Activated T-cell treated with anti-CD3 and anti-CD28 coated beads, Interleukin-2, amount 50 U/mL, for 72 hours (primary cell): ENCODE measurements at places on chromosomes 2 and 18. TPM values are rescaled to one million over a fixed set of nuclear protein-coding genes. Genes with fewer than 3 reads are reported as not detected.

DNA sequence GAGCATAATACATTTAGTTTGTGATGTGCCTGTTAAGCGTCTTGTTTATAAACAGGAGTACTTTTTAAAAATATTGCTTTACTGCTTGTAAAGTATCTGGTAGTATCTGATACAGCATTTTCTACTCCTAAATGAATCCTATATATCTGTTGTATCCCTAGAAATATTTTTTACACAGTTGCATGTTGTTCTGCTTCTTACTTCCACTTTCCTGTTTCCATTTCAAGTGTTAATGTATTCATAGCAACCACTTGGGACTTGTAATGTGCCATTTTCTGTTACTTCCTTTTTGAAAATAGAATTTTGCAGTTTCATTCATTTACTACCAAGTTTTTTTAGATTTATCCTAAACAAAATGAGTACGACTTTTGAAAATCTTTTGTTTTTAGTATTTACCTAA lies 24.9 kb downstream of the CCNT2 start:
- DNase-seq: no peak

- DNase-seq: no peak
Observed at GRCh38 chr18:42548493-42548892, 567.0 kb downstream of the RIT2 start.

DNA sequence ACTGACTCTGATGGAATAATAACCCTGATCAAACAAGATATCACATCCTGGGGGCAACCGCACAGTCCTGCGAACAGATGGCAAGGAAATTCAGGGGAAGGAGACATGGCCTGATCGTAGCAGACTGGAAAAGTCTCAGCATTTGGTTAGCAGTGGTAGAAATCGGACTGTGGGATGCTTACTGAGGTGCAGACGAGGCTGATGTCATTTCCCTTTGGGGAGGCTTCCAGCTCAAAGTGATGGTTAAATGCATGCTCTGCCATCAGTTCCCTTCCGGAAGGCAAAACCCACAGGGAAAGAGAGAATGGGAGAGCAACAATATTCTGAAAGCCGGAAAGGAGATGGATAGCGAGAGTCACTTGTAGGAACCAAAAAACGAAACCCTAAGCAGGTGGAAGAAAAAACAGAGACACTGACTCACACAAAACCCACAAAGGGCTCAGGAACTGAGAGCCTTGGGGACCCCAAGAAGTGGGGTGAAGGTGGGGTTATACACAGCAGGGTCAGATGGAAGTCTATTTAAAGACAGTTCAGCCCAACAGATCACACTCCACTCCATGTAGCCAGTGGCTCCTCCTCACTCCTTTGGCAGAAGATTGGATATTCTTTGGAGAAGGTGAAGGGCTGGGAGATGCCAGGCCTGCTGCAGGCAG lies 93.1 kb downstream of the INPP5D start:
- DNase-seq: no peak

GRCh38 chr2:7476371-7476770 lies 559.2 kb downstream of the RNF144A start:
- no peak for DNase-seq

TRAF3IP1 gene
- 7.0 TPM for total RNA-seq
